Kidney glomerular epithelial cell (primary cell): ENCODE measurements at places on chromosomes 3 and 15.

GRCh38 chr3:49020330-49021212, 1.4 kb upstream of the NDUFAF3 start:
- no peak for DNase-seq

DNA sequence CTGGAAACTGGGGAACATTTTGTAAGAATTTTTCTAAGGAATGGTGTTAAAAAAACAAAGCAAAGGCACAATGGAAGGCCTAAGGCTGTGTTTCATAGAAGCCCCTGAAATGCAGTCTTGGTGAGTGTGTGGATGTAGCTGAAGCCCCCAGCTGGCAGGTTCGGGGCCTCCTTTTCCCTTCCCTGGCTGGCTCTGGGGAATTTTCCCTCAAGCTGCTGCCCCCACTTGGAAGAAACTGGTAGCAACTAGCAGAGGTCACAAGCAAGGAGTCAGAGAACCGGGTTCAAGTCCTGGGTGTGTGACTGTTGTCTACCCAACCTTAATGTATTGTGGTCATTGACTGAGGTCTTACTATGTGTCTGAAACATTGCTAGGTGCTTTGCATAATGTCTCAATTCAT, 85.3 kb upstream of the MYZAP start:
- no peak for DNase-seq

DNA sequence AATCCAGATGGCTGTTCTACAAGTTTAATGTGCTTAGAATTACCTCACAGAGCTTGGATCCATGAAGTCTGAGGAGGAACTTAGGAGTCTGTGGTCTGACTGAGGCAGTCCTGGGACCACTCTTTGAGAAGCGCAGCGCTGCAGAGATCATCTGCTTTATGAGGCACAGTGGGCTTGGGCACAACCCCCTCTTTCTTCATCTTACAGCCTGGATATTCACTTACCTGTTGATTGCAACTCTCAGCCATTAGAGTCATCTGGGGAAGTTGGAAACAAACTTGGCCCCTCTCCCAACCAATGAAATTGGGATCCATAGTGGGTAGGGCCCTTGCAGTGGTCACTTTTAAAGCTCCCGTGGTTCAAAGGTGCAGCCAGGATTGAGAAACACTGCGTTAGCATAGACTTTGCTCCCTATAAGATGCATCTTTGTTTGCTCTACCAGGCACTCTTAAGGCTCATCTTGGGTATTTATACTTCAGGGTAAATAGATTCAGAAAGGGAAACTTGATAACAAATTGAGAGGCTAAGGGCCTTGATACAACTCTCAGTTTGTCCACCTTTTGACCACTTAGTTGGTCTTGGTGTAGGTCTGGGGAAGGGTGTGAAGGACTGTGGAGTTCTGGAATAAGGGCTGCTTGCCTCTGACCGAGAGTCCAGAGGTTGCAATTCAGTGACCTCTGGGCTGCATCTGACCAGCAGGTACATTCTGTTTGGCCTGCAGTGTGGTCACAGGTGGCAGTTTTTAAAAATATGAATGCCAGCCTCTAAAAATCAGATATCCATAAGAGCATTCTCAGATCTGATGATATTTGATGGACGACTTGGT, 22.8 kb downstream of the FEM1B start:
- DNase-seq, result no peak

DNA sequence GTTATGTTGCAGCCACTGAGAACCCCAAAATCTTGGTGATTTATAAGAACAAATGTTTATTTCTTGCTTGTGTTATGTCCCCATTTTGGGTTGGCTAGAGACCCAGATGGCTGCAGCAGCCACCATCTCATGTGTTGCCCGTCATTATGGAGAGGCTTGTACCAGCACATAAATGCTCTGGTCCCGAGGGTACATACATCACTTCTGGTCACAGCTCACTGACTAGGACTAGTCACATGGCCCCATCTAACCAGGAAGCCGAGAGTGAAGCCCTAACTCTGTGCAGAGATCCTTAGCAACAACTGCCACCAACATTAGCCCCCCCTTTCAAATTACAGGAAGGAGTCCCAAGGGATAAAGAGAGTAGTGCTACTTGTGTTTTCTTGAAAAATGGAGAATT, 25.5 kb upstream of the HACD2 start:
- no peak for DNase-seq

- no peak for DNase-seq
These were observed 187.2 kb downstream of the GHSR start for GRCh38 chr3:172261054-172261453.

DNA sequence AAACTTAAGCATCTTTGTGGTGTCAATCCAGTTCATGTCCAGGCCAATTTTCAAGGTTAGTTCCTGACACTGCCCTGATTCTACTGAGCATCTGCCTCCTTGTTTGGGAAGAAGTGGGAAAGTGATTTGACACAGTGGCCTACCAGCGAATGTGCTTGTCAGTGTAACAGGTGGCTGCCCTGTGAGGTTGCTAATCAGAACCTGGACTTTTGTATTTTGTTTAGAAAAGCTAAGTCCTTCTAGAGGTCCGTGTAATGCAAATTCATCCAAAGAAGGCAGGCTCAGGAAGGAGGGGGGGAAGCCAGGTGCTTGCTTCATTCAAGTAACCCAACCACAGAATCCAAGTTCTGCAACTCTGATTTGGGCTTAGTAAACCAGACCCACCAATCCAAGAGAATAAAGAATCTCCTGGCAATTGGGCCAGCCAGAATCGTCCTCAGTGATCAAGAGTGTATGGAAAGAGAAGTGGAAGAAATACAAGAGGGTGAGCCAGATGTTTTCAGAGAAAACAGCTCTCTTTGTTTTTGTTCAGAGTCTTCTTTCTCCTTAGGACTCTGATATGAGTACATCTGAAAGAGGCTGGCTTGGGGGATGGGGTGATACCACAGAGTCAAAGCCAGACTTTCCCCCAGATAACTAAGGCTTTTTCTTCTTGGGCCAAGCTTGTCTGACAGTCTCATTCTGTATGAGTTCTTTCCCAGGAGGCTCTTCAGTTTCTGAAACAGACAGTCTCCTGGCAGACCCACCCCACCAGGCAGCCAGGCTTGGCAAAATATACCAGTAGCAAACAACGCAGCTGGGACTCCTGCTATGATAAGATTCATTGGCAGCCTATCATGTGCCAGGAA, 508.9 kb upstream of the TBL1XR1 start:
- no peak for DNase-seq

DNA sequence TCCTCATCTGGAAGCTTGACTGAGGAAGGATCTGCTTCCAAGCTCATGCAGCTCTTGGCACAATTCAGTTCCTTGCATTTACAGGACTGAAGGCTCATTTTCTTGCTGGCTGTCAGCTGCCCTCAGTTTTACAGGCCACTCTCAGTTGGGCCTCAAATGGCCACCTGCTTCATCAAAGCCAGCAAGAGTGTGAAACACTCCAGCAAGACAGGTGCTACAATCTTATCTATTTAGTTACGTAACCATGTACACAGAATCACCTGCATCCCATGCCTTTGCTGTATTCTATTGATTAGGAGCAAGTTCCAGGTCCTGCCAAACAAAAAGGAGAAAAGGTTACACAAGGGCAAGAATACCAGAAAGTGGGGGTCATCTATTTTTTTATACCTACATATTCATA, 40.8 kb downstream of the RHCG start:
- no peak for DNase-seq

- no peak for DNase-seq
These were observed 38.5 kb upstream of the CPB1 start for GRCh38 chr3:148789146-148789545.

GRCh38 chr3:191631496-191631895, 170.5 kb downstream of the PYDC2 start:
- no peak for DNase-seq
